Globus pallidus (tissue), 1 donor: ENCODE measurements at places on chromosomes 2 and 18.

GRCh38 chr2:196985511-196986183 is 59.1 kb upstream of the PGAP1 start:
- no peak for DNase-seq

DNA sequence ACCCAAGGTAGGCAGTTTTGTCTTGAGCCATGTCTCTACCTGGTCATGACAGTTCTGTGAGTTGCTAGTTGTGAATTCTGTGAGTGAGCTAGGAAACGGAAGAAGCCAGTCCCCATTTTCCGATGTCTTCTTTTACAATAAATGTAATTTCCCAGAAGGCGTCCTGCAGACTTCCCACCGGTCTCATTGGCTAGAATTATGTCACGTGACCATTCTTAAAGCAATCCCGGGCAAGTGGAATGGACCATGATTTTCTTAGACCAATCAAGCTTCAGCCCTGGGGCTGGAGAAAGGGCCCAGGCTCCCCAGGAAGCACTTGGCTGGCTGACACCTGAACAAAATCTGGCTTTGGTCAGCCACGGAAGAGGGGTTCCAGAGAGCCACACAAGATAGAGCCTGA is 10.6 kb downstream of the TMEM178A start:
- no peak for DNase-seq

- no peak for DNase-seq
These were observed 22.5 kb downstream of the MAP3K2 start for GRCh38 chr2:127365211-127365643.

DNA sequence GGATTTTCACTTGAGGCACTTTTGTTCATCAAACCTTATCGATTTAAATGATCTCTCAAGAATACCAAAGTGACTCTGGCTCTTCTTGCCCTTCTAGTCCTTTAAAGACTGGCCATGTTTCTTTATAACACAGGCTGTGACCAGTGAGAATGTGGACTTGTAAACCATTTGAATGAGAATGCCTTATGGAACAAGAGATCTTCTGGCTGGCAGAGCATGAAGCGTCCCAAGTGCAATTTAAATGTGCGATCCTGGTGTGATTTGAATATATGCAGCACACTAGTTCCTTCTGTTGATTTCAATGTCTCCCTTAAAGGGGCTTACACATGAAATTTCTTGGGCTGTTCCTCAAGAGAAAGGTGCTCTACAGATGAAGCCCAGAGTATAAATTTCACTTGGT is 262.4 kb upstream of the CCDC68 start:
- no peak for DNase-seq

- DNase-seq, result no peak
These were observed 78.2 kb downstream of the TCF4 start for GRCh38 chr18:55509631-55510324.

DNA sequence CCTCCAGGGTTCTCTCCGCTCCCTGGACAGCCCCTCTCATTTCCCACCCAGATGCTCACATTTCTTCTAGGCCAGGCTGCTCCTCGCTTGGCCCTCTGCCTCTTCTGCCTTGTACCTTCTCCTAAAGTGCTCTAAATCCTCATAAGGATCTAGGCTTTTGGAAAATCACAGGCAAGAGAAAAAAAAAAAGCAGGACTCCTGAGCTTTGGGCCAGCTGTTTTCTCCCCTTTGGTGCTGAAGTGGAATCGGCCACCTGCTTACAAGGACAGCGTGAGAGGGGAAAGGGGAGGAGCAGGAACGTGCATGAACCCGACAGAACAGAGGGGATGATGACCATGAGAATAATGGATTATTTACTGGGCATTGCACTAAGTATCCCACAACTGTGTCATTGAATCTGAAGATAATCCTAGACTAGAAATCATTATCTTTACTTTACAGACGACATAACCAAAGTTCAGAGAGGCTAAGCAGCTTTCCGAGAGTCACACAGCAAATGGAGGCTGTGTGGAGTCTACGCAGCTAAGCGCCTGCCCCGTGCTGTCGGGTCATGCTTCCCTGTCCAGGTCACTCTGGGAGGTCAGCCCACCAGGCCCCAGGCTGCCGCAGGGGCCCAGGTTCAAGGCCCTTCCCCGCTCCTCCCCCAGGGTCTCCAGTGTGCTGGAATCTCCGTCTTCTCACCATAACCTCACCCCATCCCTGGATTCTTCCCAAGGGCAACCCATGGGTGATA is 141.9 kb downstream of the PXDN start:
- DNase-seq, result no peak

GRCh38 chr2:130807659-130808385 is 28.9 kb upstream of the ARHGEF4 start:
- no peak for DNase-seq
